ENCODE measurements at places on chromosomes 5 and 9.

- DNase-seq, result no peak
Observed at GRCh38 chr9:31325778-31326177, 1058.7 kb upstream of the ACO1 start.

DNA sequence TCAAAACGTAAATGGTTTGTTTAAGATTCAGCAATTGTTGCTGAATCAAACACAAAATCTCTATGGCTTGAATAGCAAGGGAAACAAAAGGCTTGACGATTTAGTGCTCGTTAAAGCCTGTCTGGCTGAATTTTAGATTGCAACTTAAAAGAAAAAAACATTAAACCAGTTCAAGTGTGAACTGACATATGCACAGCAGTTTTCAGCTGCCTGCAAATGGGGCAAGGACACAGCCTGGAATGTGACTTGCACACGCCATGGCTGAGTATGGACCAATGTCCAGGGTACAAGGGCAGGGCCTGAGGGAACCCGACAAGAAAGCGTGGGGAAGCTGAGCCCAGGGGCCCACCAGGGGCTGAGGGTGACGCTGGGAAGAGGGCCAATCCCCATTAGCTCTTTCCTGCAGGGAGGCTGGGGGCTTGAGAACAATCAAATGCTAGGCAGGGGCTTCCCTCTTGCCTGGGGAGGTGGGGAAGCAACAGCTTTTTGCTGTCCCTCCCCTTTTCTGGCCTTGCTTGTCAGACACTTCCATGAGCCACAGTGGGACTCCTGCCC, 89.6 kb upstream of the LRRTM2 start:
- DNase-seq, result peak; percentile 11

GRCh38 chr5:78615697-78616096, 32.9 kb downstream of the LHFPL2 start:
- DNase-seq, result no peak

DNA sequence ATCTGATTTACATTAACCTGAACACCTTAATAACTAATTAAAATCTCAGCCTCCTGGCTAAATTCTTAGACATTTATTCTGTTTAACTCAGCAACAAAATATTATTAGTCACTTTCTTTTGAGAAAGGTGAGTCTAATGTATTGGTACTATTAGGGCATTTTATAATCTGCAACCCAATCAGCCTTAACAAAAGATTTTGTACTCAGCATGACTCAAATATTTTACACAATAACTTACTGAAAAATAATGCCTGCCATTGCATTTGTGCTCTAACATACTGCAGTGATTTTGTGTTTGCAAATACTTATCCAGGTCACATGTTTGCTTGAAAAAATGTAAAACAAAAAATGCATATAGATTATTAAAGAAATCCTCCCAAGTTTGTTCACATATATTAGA, 1129.9 kb downstream of the TAF11L14 start:
- DNase-seq, result no peak

DNA sequence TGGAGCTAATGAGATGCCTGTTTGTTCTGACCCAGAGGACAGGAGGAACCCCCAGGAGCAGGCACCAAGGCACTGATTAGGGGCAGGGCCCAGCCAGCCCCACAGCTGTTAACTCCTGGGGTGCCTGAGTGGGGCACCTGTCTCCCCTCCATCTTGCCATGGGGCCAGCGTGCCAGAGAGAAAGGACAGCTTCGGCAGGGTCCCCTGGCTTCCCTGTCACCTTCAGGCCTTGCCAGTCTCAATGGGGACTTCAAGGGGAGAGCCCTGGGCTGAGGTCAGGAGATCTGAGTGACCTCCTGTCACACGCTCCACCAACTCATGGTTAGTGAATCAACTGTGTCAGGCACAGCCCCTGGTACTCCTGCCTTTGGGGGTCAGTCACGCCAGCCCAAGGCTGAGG, 152.7 kb upstream of the MVB12B start:
- no peak for DNase-seq

DNA sequence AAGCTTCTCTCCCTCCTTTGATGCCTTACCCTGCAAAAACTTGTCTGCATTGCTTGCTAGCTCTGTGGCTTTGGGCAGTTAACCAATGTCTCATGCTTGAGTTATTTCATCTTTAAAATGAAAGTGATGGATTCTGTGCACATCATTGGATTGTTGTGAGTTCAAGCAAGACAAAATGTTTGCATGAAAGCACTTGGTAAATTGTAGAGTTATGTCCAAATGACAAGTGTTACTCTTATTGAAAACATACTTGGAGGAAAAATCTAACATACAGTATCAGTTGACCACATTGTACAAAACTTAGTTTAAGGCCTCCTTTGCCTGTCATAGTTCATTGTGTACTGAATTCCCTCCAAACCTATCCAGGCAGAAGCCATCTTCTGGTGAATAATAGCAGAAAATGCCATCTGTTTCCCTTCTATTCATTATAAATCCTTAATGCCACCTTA, 30.0 kb downstream of the TGFBR1 start:
- DNase-seq, result peak; percentile 59

GRCh38 chr5:55305345-55305744, 2.1 kb downstream of the DHX29 start:
- no peak for DNase-seq

DNA sequence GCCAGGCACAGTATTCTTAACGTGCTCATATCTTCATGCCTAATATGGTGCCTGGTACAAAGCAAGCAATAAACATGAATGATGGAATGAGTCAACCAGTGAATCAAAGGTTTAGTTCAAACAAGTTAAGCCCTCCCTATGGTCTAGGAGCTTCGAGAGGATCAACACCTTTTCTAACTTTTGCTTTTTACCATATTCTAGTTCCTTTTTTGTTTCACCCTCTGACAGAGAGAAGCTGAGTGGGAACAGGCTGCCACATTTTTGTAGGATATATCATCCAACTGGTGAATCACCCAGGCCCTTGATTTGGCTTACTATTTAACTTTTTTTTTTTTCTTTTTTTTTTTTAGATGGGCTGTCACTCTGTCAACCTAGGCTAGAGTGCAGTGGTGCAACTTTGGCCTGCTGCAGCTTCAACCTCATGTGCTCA, 39.3 kb upstream of the TNC start:
- DNase-seq, result no peak

DNA sequence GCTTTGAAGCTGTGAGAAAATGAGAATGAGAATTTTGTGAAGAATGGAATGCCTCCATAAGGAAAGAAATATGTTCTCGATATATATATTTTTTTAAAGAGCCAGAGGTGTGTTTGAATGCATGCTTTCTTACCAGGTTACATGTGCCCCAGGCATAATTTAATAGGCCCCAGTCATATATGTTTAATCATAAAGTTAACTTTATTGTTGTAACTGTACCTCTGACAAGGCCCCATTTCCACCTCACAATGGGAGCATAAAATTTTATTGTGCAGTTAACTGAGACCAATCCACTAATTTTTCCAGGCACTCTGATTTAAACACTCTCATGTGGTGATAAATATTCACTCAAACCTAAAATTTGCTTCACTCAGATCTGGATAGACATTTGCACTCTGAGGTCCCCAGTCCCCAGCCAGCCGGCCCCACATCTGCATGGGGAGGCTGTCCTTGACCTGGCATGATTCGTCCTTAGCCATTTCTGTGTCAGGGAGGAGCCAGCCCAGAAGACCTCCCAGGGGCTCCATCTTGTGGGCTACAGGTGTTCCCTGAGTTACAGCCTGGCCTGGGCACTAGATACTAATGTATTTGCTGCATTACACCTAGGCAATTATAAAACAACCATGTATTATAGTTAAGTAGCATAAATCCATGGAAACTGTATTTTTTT, 245.8 kb downstream of the MTRR start:
- DNase-seq, result no peak

GRCh38 chr5:55679556-55679955, 32.6 kb downstream of the SLC38A9 start:
- no peak for DNase-seq

- no peak for DNase-seq
Observed at GRCh38 chr9:117772960-117773359, 68.8 kb downstream of the TLR4 start.

DNA sequence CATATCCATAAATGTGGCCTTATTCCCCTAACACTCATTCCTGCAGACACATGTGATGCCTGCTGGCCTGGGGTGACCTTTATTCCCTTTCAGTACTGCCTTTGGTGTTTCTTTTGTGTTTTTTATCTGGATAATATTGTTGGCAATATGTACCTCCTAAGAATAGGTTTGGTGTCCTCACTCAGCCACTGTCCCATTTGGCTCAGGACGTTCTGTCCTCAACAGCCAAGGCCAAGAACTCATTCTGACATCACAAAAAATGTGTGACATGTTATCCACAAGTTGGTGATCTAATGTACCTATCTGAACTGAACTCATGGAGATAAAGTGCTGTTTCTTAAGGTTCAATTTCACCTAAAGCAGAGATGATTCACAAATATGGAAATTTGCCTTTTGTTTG, 142.9 kb upstream of the GRAMD2B start:
- DNase-seq, result no peak

- DNase-seq, result no peak
Observed at GRCh38 chr9:34267660-34268059, 61.4 kb downstream of the KIF24 start.

GRCh38 chr5:180974612-180975315, 13.9 kb upstream of the BTNL3 start:
- no peak for DNase-seq

DNA sequence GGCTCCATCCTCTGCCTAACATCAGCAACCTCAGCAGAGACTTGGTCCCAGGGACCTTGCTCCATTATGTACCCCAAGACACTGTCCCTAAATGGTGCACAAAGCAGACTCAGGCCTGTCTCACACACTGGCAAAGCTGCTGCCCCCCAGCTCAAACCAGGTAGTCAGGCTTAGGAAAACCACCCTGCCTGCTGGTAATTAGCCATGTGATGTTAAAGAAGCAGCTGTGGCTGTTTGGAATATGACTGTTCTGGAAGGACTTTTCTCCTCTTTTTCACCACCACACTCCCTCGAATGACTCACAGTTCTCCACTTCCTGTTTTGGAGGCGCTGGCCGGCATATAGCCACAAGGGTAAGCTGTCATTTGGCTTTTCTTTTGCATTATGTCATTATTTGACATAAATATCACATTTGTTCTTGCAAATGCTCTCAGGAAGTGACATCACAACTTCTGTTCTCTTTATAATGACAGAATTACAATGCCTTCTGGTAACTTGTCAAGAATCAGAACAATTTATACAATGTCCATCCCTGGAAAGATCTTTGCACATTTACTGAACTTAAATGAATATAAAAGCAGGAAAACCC, 113.9 kb downstream of the SUSD1 start:
- peak; percentile 54 for DNase-seq

GRCh38 chr9:114350636-114351401, 21.1 kb downstream of the ORM2 start:
- DNase-seq, result no peak

- DNase-seq, result no peak
Observed at GRCh38 chr5:138831703-138832102, 43.4 kb downstream of the LRRTM2 start.

DNA sequence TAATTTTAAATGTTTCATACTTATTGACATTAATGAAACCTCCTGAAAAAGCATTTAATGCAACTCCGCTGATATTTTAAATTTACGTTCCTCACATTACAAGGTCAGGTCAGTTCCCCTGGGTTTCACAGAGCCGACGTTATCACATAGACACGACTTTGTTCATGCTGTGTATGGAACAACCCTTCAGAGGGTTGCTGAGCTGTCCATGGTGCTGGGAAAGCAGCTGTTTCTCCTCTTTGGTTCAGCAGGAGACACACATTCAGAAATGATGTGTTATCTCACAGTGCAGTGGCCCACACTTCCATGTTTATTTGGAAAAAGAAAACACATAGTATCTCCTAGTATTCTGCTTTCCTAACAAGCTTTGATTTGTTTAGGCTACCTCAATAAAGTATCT, 53.5 kb downstream of the PPP2R2B start:
- no peak for DNase-seq

GRCh38 chr5:171806976-171807747, 21.5 kb downstream of the SMIM23 start:
- DNase-seq, result peak; percentile 13

DNA sequence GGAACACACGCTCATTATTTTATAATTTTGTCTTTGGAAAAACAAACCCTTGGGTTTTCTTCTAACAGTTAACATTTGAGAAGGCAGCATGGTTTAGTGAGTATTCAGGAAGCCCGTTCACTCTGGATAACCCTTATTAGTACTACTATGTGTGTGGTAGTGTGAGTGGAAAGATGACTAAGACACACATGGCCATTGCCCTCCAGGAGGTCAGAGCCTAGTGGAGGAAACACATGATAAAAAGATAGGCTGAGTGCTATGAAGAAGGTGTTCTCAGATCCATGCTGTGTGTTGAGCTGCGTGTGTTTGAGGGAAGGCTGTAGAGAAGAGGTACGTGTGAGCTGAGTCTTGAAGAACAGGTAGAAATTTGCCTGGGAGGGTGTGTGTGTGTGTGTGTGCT, 8.4 kb downstream of the C5orf47 start:
- DNase-seq, result no peak

DNA sequence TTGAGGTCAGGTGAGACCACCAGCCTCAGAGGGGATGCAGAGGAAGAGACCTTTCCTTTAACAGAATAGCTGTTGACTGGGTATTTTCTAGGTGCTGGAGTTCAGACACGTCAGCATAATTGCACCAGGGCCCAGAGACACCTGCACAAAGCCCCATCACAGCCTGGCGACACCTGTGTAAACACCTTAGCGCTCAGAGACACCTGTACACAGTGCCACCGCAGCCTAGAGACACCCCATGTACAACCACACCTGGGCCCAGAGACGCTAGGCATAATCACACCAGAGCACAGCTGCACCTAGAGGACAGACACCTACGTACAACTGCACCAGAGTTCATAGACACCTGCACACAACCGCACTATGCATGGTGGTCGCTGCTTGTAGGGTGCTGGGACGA, 1.0 kb downstream of the TRIP13 start:
- no peak for DNase-seq

GRCh38 chr9:11702548-11702947, 990.6 kb upstream of the TYRP1 start:
- DNase-seq, result peak; percentile 45

DNA sequence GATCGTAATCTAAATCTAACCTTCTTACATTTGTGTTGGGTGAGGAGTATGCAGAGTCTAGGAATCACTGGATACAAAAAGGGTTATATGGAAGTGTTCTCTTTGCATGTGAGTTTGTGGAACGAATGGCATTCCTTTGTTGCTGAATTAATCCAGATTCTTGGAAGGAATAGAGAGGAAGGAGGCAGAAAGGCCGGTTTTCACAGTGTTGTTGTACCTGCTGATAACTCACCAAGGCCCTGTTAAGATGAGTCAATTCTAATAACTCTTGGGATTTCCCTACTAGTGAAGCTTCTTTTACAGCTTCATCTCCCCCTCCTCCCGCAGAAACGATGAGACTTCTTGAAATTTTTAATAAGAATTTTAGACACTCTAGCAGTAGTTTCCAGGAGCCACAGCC, 84.0 kb downstream of the ZSWIM6 start:
- no peak for DNase-seq

- no peak for DNase-seq
Observed at GRCh38 chr9:72649127-72649442, 127.7 kb downstream of the TMC1 start.

DNA sequence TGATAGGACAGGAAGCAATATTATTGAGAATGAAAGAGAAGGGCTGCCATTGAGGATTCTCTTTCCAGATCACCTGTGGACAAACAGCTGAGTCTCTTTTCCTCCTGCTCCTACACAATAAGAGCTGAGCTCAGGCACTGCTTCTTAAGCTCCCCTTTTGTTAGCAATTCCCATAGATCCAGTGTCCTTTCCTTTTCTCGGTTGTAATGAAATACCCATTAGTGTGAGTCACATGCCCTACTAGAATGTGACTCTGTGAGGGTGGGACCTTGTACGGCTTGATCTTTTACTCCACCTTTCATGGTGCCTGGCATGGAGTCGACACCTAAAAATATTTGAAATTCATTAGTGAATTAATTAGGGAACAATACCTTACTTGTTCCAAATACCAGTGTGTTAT, 269.2 kb downstream of the NR3C1 start:
- DNase-seq, result no peak

Data from NCI-H524 (cell line).